Thymus (tissue), 14 donors: ENCODE measurements at places on chromosomes 6 and 20.

- no peak for DNase-seq
Measured at GRCh38 chr6:90251295-90251992, 45.2 kb downstream of the BACH2 start.

GRCh38 chr6:21590346-21590745 is 3.2 kb upstream of the SOX4 start:
- no peak for DNase-seq

GRCh38 chr20:4366076-4366475 is 350.7 kb upstream of the RNF24 start:
- DNase-seq: no peak

GRCh38 chr6:6927521-6928361 is 180.0 kb upstream of the RREB1 start:
- no peak for DNase-seq

GRCh38 chr6:93139408-93140081 is 279.8 kb downstream of the EPHA7 start:
- DNase-seq: no peak

GRCh38 chr20:22536956-22537756 is 47.2 kb downstream of the FOXA2 start:
- DNase-seq: no peak

DNA sequence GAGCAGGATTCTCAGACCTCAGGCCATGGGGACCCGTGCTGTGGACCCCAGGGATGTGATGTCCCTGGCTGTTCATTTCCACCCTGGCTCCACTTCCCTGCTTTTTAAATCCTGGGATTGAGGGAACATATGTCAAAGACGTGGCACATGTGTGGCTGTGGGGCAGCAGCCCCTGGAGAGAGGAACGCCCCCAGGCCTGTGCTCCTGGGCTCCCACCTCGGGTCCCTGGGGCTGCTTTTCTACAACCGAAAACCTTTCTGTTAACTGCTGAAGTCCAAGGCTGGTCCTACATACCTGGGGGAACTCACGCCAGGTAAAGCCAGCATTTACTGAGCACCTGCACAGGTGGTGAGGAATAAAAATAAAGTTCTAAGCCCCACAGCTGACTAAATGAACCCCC is 102.3 kb upstream of the FRMD1 start:
- DNase-seq: no peak

GRCh38 chr6:166466178-166467122 is 83.7 kb upstream of the MPC1 start:
- DNase-seq: no peak

GRCh38 chr20:17928633-17929311 is 39.8 kb downstream of the SNX5 start:
- no peak for DNase-seq

GRCh38 chr6:116492331-116493067 is 18.9 kb upstream of the CALHM5 start:
- DNase-seq: no peak

DNA sequence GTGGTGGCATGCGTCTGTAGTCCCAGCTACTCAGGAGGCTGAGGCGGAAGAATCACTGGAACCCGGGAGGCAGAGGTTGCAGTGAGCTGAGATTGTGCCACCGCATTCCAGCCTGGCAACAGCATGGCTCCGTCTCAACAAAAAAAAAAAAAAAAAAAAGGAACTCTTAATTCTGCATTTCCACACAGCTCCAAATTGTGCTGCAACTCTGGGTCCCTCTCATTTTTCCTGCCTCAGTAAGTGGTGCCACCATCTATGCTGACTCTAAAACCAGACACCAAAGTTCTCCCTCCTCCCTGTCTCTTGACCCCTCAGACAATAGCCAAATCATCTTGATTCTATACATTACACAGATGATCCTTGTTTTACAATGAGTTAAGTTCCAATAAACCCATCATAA is 133.9 kb downstream of the BTBD9 start:
- DNase-seq: no peak

- no peak for DNase-seq
Measured at GRCh38 chr20:6838181-6838826, 70.8 kb downstream of the BMP2 start.

GRCh38 chr6:1665214-1665613 is 55.5 kb downstream of the FOXC1 start:
- DNase-seq: no peak

- no peak for DNase-seq
Measured at GRCh38 chr6:42440778-42441696, 10.7 kb downstream of the TRERF1 start.

GRCh38 chr6:65259059-65259458 is 448.0 kb downstream of the EYS start:
- DNase-seq: no peak

GRCh38 chr20:9514461-9515213 is at the start of gene LAMP5:
TSS of gene LAMP5 (plus strand) at chr20:9514590. CDS start at chr20:9514853, 263 bp downstream.
- DNase-seq: no peak

GRCh38 chr20:8254911-8255582 is 123.0 kb downstream of the PLCB1 start:
- no peak for DNase-seq

GRCh38 chr20:38121741-38122140 is 43.3 kb downstream of the TGM2 start:
- DNase-seq: no peak

- DNase-seq: no peak
Measured at GRCh38 chr6:73073238-73073637, 152.1 kb downstream of the KHDC1L start.

- no peak for DNase-seq
Measured at GRCh38 chr6:39266375-39266774, 37.1 kb upstream of the KCNK5 start.

GRCh38 chr20:3931664-3932063 is 42.5 kb downstream of the PANK2 start:
- no peak for DNase-seq

- DNase-seq: no peak
Measured at GRCh38 chr6:69456086-69456485, 340.7 kb downstream of the LMBRD1 start.

DNA sequence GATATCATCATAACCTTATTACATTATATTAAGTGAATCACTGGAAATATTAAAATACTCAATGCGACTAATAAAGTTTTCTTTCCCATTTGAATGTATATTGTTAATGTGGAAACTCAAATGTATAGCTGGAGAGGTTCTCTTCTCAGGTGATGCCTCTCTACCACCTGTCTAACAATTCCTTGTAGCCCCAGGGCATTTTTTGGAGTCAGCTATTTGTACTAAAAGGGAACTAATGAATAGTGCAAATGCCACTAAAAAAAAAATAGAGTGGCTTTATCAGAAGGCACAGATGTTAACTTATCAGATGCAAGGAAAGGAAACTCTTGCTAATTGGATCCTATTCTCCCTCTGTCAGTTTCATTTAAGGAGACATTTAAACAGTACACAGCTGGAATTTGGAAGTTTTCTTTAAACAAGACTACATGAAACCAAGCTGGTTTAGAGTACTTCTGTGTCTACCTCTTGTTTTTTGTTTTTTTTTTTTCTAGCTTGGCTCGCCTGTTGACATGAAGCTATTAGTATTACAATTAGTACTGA is 897.0 kb upstream of the SLC35B3 start:
- DNase-seq: no peak

DNA sequence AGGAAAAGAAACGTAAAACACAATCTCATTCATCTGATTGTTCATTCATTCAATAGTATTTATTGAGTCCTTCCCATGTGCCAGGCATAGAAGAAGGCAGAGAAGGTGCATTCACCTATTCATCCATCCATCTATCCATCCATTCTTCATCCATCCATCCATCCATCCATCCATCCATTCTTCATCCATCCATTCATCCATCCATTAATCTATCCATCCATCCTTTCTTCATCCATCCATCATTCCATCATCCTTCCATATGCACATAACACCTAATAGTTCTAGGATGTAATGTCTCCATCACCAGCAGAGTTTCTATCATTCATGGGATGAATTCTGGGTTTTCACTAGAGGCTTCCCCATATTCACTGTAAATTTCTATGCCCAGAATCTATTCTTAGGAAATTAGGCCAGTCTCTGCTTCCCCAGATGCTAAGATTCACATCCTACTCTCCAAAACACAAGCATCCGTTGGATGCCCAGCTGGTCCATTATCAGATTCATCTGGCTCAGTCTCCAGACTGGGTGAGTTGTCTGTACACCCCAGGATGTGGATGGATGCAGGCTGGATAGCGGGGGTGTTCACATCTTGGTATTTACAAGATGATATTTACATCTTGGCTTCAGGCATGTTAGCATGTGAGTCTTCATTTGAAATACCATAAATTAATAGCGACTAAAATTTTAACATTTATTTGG is 517.7 kb upstream of the SULF2 start:
- no peak for DNase-seq

GRCh38 chr6:75205776-75206575 is at the start of gene COL12A1:
TSS of gene COL12A1 (minus strand) at chr6:75206053. CDS start at chr6:75202792, 3,261 bp downstream.
- DNase-seq: no peak

DNA sequence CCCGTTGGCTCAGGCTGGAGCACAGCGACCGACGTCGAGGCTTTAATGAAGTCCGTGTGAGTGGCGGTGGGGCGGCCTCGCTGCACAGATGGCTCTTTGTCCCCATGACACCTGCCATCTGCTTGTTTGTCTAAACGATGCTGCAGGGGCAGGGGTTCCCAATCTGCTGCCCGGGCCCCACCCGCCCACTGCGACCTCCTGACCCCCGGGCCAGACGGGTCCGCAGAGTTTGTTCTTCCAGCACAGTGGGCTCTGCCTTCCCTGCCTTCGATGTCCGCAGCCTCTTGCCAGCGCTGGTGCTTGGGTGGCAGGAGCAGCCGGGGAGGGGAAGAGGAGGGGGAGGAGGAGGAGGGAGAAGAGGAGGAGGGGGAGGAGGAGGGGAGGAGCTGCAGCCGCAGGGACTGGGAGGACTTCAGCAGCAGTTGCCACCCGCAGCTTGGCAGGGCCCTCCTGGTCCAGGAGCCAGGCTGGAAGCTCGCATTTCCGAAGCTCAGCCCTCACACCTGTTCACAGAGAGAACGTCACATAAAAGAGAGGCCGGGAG is 210.0 kb downstream of the DLL1 start:
- DNase-seq: no peak

GRCh38 chr20:44810391-44811149 is at the start of gene RIMS4:
TSS of gene RIMS4 (minus strand) at chr20:44810546. CDS start at chr20:44810271, 275 bp downstream.
- no peak for DNase-seq

GRCh38 chr20:49447946-49448809 is 34.3 kb downstream of the KCNB1 start:
- DNase-seq: no peak

GRCh38 chr6:17012421-17013225 is 89.2 kb upstream of the STMND1 start:
- no peak for DNase-seq

DNA sequence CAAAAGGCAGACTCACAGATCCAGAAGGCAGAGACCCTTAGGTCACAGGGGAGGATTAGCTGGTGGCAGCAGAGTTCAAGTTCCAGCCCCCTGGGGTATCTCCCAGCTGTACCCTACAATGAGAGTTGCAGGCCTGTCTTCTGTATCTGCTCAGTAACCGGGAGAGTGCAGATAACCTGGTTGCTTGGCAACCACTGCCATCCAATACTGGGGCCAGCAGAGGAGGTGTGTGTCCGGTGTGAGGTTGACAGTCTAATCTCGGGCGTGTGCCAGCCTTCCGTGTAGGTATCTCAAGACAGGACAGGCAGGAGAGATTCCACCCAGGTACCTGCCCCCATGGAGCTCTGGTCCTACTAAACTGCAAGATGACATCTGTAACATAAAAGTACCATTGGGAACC is 56.6 kb upstream of the TBC1D7 start:
- DNase-seq: no peak

- no peak for DNase-seq
Measured at GRCh38 chr6:46333481-46333880, 157.8 kb downstream of the RCAN2 start.

GRCh38 chr6:158499601-158500000 is 60.3 kb upstream of the TMEM181 start:
- DNase-seq: no peak

DNA sequence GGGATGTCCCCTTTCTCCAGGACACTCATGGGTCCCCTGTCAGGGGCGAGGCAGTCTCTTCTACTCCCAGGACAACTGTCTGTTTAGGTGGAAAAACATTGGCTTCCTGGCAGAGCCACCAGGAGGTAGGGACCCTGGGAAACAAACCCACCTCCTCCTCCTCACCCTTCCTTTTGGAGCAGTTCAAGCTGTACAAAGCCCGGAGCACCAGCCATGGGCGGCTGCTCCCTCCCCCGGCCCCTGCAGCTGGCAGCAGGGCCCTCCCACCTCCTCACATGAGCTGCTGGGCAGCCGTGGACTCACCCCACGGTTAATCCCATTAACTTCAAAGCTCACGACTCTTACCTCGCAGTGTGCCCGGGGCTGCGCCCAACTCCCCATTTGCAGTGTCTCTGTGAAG is 48.6 kb downstream of the CDH4 start:
- no peak for DNase-seq

DNA sequence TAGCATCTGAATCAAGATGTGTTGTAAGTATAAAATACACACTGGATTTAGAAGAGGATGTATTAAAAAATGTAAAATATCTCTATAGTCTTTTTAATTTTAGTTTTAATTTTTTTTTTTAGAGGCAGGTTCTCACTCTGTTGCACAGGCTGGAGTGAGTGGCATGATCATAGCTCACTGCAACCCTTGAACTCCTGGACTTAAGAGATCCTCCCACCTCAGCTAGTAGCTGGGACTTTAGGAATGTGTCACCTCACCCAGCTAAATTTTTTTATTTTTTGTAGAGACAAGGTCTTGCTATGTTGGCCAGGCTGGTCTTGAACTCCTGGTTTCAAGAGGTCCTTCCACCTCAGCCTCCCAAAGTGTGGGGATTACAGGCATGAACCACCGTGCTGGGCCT is 46.7 kb upstream of the EPB41L1 start:
- no peak for DNase-seq

GRCh38 chr6:29777310-29777709 is 50.3 kb upstream of the HLA-G start:
- no peak for DNase-seq

- no peak for DNase-seq
Measured at GRCh38 chr20:17226410-17227218, at the start of gene PCSK2. TSS of gene PCSK2 (plus strand) at chr20:17227040. CDS start at chr20:17227306, 266 bp downstream.

DNA sequence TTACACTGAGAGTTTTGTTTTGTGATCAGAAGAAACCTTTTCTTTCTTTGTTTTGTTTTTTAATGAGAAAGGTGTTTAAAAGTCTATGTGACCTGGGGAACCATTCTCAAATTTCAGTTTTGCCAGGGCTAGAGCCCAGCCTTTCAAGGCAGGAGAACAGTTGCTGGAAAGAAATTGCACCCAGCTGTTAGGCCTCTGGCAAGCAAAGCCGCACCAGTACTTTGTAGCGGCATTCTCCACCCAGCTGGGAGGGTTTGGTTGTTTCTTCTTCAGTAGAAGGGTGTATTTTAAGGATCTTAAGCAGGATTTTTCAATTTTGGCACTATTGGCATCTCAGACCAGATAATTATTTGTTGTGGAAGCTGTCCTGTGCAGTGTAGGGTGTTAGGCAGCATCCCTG is 16.6 kb upstream of the MAPK13 start:
- no peak for DNase-seq

- no peak for DNase-seq
Measured at GRCh38 chr6:32337186-32337805, 34.4 kb downstream of the TSBP1 start.
